ENCODE measurements at places on chromosomes 1 and 21.

DNA sequence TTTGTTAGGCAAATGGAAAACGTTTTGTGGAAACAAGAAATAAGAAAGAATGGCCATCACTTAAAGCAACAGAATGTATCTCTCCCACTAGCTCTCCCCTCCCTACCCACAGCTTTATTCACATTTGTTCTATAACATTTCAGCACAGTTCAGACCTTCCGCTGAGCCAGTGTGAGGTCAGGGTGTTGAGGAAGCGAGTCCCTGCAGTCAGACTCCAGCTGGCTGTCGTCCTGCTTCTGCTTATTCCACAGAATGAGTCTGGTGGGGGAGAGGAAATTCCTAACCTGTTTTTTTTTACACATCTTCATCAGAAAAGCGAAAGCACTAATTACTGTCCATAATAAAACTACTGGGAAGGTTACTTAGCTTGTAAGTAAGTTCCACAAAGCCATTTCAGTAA is 39.0 kb downstream of the MRPL39 start:
- DNase-seq, result peak; percentile 74

DNA sequence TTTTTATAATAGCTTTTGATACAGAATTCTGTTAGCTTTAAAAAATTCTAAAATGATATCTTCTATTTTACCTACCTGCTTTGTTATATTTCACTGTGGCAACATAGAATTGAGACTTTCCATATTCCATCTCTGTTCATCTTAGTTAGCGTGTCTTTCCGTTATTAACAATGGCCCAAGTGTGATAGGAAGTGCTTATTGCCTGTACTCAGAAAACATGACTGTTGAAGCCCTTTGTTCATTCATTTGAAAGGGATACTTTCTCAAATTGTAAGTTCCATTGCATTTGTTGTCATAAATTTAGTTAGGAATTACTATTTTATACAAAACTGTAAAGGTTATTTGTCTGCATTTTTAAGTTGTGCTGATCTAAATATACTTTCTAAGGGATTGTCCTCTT is 73.1 kb downstream of the LAMC1 start:
- no peak for DNase-seq

DNA sequence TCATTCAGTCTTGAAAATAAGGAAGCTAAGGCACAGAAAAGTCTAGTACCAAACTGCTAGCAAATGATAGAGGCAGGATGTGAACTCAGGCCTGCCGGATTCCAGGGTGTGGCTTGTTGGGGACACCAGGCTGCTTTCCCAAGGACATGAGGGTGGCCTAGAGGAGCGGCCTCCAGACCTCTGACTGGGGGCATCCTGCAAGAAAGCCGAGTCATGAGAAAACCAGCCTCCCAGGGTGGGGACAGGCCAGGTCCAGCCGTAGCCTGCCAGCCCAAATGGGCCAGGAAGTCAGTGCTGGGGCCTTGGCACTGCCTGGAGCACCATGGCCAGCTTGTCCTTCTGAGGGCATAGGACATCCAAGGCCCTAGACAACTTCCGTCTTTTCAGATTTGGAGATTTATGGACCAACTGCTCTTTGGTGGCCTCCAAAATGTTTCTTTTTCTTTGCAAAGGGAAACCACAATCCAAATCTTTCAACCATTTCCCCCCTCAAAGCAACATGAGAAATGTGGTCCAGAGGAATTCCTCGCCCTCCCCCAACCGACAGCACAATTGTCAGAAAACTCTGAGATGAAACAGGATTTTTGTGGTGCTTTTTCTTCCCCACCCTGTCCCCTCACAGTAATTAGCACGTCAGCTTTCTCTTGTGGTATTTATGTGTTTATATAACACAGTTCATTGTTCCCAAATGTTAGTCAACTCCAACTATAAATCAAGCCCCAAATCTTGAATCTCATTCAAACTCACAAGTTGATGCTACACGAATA is 212.3 kb downstream of the KAZN start:
- DNase-seq, result no peak

DNA sequence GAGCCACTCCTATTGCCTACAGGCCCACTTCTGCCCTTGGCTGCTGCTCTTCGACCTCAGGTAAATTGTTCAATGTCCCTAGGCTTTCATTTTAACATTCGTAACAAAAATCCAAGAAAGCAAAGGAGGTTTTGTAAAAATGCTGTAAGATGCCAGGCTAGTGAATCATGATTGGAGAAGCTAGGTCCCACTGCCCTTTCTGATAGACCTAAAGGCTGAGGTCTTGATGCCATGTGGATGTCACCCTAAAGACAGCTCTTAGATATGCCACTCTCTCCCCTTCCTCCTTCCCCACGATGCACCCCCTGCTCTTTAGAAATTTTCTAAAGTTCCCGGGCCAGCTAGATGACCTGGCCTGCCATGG is 9.9 kb upstream of the TMEM39B start:
- DNase-seq, result no peak

DNA sequence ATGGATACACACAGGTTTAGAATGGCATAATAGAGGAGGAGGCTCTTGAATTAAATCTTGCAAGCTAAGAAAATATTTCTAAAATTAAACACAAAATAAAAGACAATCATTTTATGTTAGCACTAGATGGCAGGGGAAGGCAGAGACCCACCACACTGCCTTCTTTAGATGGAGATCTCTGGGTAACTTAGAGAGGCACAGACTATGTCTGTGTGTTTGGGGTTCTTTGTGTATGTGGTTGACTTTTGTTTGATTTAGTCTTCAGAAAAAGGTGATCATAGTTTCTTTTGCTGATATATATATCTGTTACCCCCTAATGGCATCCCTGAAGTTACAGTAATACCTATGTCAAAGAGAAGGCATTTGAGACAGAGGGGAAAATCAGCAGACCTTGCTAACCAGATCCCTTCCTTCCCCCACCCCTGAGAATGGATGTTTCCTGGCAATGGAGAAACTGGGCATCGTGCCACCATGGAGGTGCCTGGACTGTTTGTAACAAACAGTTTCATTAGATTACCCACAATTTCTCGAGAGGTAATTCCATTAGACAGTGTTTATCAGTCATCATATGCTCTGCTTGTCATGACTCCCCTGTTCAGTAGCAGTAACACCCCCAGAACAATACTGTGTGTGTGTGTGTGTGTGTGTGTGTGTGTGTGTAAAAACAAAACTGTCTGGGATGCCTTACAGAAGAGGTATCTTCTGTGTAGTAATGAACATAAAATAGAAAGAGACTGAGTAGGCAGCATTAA is 228.3 kb upstream of the DEPDC1 start:
- no peak for DNase-seq

DNA sequence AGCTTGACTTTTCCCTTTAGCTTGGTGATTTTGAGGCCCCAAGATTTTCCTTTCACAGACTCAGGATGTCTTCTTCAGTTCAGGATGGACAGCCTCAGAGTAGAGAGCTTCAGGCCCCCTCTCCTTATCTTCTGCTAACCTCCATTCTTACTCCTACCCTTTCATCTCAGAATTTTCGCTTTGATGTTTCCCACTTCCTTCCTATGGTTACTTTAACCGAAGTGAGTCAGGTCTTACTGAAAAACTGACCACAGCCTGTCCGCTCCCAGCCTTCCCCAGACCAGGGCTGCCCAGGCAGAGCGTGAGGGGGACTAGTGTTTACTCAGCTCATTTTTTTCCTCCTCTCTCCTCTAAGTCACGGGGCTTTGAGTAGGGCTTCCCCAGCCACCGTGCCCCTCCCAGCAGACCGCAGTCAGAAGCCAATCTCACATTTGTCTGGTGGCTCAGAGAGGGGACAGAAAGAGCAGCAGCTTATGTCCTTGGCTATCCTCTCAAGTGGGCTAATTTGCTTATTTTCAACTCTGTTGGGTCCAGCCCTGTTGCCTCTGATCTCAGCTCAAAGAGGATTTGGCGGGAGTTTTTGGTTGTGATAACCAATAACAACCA is 4.2 kb upstream of the IL19 start:
- DNase-seq, result peak; percentile 82

GRCh38 chr1:87129606-87130005 is 199.1 kb upstream of the LMO4 start:
- no peak for DNase-seq

GRCh38 chr1:199690496-199690895 is 337.0 kb upstream of the NR5A2 start:
- DNase-seq, result no peak

DNA sequence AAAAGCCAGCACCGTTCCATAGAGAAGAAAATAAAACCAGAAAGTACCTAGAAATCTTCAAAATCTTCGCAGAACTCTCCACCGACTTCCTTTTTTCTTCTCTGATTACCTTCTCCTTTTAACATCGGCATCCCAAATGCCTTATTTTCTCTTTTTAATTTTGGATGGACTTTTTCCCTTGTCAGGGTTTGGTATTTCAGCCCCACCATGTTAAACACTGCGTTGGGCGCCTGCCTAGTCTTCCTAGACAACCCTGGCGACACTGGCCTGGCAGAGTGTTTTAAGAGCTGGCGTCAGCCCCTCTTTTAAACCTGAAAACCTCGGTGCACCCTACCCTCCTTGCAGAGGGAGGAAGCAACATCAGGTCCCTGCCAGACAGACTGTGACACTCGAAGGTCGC is 66.0 kb upstream of the EFHD2 start:
- no peak for DNase-seq

DNA sequence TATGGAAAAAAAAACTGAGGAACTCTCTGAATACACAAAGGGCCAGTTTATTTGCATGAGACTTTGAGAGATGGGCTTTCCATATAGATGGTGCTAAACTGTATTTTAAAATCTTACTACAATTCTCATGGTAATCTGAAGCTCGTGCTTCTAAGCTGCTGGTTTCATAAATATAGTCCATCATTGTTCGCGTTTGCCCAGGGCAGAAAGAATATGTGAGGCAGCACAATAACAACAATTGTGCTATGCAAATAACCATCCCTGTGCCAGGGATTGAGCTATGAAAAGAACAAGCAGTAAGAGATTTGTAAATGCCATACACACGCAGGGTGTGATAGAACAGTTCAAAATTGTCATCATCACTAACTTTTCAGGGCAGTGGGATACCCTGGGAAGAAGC is 4.9 kb upstream of the EPS15 start:
- DNase-seq, result no peak

GRCh38 chr1:155850345-155850744 is 6.7 kb downstream of the GON4L start:
- no peak for DNase-seq

DNA sequence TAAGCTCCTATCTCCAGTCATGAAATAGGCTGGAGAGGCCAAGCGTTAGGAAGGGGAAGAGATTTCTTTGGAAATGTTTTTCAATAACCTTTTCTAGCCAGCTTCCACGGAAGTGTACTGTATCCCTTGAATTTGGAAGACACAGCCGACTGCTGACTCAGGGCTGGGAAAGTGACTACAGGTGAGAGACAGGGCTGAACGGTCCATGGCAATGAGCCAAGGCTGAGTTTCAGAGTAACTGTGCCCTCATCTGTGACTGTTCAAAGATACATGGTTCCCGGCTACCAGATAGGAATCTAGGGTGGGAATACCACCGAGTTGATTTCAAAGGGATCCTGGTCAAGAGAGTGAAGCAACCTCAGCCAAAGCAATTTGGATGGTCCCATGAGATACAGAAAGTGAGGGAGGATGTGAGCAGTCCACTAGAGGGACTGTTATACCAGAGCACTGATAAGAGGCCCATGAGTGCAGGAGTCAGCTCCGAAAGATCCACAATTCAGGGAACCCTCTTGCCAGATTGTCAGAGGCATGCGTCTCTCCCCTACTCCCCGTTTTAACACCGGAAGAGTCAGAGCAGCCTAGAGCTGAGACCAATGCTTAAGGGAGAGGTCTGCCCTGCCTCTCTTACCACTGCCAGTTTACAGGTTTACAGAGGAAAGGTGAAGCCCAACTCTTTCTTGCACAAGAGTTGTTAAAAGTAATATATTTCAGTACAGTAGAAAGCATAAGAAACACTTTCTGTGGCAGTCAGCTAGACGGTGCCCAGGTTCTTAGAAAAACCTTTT is 3.2 kb upstream of the KRTAP19-8 start:
- no peak for DNase-seq

- DNase-seq, result no peak
These were observed 120.3 kb downstream of the C1orf21 start for GRCh38 chr1:184507165-184507564.

DNA sequence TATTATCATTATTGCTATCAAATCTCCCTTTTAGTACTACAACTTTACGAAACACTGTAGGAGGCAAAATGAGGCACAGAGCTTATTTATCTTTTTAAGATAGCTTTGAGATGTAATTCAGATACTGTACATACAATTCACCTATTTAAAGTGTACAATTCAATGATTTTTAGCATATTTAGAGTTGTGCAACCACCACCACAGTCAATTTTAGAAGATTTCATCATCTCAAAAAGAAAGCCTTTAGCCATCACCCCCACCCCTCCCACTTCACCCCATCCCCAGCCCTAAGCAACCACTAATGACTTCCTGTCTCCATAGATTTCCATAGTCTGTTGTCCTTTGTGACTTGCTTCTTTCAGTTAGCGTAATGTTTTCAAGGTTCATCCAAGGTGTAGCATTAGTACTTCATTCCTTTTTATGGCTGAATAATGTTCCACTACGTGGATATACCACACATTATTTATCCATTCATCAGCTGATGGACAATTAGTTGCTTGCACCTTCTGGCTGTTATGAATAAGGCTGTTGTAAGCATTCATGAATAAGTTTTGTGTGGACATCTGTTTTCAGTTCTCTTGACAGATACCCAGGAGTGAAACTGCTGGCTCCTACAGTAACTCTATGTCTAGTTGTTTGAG is 9.4 kb upstream of the CAPN9 start:
- DNase-seq, result no peak

- no peak for DNase-seq
These were observed 545.9 kb downstream of the SMYD3 start for GRCh38 chr1:245961137-245961540.

GRCh38 chr1:98550076-98550475 is 111.4 kb upstream of the SNX7 start:
- DNase-seq, result no peak

GRCh38 chr1:23174426-23175110 is 5.9 kb upstream of the LUZP1 start:
- no peak for DNase-seq

DNA sequence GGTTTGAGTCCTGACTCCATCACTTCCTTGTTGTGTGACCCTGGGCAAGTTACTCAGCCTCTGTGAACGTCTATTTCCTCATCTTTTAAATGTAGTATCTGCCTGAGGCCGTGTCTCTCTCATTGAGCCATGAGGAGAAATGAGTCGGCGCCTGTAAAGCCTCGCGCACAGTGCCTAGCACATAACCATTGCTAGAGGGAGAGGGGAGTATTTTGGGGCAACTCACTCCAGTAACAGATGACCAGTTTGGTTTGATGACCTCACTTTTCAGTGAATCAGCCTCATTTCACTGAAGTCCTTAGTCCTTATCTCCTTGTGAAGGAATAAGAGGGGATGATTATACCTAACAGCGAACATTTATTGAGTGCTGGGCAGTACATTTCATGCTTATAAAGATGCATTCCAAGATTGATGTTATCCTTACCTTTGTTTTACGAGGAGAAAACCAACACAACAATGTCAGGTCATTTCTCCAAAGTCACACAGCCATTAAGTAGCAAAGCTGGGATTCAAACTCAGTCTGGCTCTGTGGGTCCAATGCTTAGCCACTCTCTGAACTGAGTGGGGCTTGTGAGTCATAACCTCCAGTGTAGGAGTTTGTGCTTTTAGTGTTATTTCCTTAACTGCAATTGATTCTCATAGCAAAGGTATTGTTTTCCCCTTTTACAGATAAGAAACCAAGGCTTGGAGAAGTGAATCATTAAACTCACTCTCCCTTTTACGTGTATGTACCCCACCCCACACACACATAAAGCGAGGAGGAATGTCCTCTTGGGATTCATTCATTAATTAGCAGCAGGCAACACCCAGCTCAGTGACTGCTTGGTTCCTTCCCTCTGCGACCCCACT is 25.9 kb downstream of the KCNC4 start:
- DNase-seq, result peak; percentile 80
